Motor neuron (in vitro differentiated cells): ENCODE measurements at places on chromosomes 2 and 18. TPM values are rescaled to one million over a fixed set of nuclear protein-coding genes. Genes with fewer than 3 reads are reported as not detected.

OSBPL6 gene
- total RNA-seq = 11.7 and 12.3 TPM in 2 replicates

BCS1L gene
- 38.2 and 38.9 TPM in 2 replicates for total RNA-seq

MEIS1 gene
- total RNA-seq = 155 and 194 TPM in 2 replicates

SCYGR2 gene
- total RNA-seq = not detected in 2 replicates

PSTPIP2 gene
- 3.0 and 3.1 TPM in 2 replicates for total RNA-seq

FKBP1B gene
- total RNA-seq = 50.1 and 50.9 TPM in 2 replicates

IL1F10 gene
- 0.24 TPM in 1 of 2 replicates, not detected in the other for total RNA-seq

TRIM54 gene
- total RNA-seq = 1.00 and 1.5 TPM in 2 replicates

MLPH gene
- total RNA-seq = 0.38 and 0.61 TPM in 2 replicates

SLC4A5 gene
- 2.5 and 3.9 TPM in 2 replicates for total RNA-seq

SNTG2 gene
- total RNA-seq = 0.92 and 1.3 TPM in 2 replicates

CHRND gene
- total RNA-seq = 0.21 and 0.23 TPM in 2 replicates

C18orf54 gene
- total RNA-seq = 5.7 and 6.2 TPM in 2 replicates

SCN1A gene
- total RNA-seq = 7.9 and 37.4 TPM in 2 replicates

NEU2 gene
- not detected in 2 replicates for total RNA-seq

RIT2 gene
- 0.66 and 1.3 TPM in 2 replicates for total RNA-seq

RGPD4 gene
- total RNA-seq = 0.07 TPM in 1 of 2 replicates, not detected in the other

ALPP gene
- total RNA-seq = 0.09 and 0.10 TPM in 2 replicates

RBKS gene
- 2.3 and 2.8 TPM in 2 replicates for total RNA-seq

UGGT1 gene
- total RNA-seq = 35.4 TPM in 2 replicates

CCBE1 gene
- total RNA-seq = 0.32 and 0.71 TPM in 2 replicates

FOXD4L1 gene
- 1.5 TPM in 1 of 2 replicates, not detected in the other for total RNA-seq

FBXO48 gene
- 1.1 and 1.4 TPM in 2 replicates for total RNA-seq
